ENCODE measurements at places on chromosomes 7 and 10. TPM values are rescaled to one million over a fixed set of nuclear protein-coding genes. Genes with fewer than 3 reads are reported as not detected.

DNA sequence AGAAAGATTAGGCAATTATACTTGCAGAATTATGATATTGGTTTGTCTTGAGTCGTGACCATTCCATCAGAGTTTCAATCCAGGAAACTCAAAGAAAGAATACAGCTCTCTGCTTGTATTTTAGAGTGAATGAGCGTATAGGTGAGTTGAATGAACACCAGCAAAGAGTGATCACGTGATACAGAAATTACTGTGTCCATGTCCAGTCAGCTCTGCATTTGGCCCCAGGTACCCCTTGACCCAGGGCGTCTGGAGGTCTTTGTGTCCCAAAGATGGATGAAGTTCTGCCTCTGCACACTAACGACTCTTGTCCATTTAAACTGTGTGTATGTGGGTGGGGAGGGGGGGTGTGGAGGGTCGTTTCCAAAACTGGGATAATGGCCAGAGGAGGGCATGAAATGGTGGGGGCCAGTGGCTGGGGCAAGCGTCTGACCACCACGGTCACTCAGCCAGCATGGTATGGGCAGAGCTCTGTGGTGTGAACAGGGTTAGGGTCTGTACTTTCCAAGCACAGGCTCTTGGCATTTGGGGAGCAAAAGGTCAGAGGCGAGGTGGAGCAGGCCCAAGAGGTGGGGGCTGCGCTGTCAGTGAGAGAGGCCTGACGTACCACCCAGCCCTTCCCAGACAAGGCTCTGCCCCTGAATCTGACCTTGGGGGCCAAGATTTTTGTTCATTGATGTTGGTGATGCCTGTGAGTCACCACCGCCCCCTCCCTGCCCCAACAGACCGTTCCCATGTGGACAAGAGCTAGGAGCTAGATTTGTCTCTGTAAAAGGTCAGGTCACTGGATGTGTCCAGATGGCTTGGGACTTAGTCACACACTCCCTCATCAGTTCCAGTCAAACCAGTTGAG, 1.4 kb downstream of the PTPRE start:
- DNase-seq: no peak

- no peak for DNase-seq
Measured at GRCh38 chr7:141641876-141642275, 60.1 kb downstream of the DENND11 start.

Gene TMEM270
- total RNA-seq: not detected

Gene IL6
- 1.0 TPM for total RNA-seq

DNA sequence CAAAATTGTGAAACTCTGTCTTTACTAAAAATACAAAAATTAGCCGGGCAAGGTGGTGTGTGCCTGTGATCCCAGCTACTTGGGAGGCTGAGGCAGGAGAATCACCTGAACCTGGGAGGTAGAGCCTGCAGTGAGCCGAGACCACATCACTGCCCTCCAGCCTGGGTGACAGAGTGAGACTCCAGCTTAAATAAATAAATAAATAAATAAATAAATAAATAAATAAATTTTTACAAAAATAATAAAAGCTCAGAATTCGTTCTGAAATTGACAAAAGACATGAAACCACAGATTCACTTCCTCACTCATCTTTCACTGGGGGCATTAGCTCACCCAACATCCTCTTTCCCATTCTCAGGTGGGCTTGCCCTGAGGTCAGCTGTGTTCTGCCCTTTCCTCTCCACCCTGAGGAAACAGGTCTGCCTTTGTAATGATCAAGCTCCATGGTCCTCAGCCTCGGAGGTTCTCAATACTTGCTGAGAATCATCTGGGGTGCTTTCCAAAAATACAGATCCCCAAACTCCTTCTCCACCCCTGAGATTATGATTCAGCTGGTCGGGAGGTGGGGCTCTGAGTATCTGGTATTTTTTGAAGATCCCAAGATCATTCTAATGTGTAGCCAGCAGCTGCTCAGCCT, 29.2 kb upstream of the APBB1IP start:
- no peak for DNase-seq

DNA sequence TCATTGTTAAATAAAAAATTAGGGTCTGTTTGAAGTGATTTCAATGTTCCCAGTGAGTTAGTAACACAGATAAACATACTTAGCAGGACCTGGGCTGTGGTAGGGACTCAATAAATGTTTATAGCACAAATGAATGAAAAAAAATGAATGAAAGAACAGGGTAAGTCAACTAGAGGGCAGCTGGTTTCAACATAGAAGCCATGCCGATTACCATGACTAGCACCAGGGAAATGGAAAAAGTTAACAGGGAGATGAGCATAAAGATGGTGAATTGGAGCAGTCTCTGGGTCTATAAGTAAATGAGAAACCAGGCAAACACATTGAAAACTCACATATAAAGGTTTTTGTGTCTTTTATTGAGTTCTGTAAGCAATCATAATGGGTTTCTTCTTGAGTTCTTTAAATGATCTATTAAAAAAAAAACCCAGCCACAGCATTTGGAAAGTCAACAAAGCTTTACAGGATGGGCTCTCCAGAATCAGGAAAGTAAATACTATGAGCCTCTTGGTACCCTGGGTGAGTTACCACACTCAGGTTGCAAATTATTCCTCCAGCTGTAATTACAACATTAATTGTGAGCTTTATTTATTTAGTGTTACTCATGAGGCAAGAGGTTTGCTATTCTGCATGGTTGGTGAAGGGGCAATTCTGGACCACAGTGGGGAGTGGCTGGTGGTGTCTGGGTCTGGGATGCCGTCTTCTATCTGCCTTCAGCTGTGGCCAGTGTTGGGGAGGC, 46.1 kb upstream of the MTPN start:
- DNase-seq: no peak

- no peak for DNase-seq
Measured at GRCh38 chr7:158586499-158587161, 993 bp downstream of the PTPRN2 start.

- no peak for DNase-seq
Measured at GRCh38 chr10:101120884-101121653, 10.0 kb upstream of the TLX1 start.

- DNase-seq: no peak
Measured at GRCh38 chr7:81013083-81013817, 94.4 kb upstream of the SEMA3C start.

GRCh38 chr7:71793251-71793650, 618.9 kb downstream of the CALN1 start:
- DNase-seq: no peak

Gene MSRB2
- total RNA-seq: 166 TPM

DNA sequence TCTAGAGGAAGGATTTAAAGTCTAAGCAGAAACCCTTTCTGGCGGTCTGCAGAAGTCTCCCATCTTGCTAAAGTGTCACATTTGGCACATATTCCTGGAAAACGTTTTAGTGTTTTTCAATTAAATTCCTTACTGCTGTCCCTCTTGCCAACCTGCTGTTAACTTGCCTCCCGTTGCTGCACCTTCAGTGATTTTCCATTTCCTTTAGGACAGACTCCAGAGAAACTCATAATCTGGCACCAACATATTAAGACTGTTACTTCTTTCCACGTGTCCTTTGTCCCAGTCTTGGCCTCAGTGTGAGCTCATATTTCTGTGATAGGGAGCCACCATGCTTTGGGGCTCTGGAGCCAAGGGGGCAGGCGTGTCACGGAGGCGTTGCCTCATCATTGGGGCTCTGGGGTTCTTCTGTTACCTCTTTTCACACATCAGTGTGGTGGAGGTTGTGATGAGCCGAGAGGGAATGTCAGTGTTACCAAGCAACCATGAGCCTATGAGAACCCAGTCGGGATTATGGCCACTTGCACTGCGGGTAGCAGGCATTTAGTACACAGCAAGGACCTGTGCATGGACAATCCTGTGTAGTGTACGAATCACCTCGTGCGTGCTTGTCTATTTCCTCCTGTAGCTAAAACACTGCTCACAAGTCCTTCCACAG, 26.0 kb upstream of the ZNF32 start:
- DNase-seq: no peak

DNA sequence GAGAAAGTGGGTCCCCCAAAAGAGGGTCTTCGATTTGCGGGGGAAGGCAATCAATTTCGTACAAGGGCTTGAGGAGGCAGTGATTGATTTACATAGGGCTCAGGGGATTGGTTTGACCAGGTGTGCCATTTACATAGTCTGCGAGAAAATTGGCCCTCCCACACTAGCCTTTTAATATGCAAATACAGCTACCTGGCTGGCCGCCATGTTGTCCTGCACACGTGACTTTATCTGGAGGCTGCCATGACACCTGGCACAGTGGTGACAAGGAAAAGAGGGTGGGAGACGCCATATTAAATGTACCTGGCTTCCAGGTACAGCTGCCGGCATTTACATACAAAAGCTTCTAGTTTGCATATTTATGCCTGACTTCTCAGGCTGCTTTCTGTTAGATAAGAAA, 1577.2 kb upstream of the LRRTM3 start:
- no peak for DNase-seq

- DNase-seq: no peak
Measured at GRCh38 chr7:91249506-91250233, 14.6 kb upstream of the FZD1 start.

Gene GNAT3
- total RNA-seq: not detected

GRCh38 chr7:95027234-95027872, 120.0 kb downstream of the PPP1R9A start:
- DNase-seq: no peak

Gene BAMBI
- total RNA-seq: 13.2 TPM

GRCh38 chr7:80767654-80768053, 129.2 kb downstream of the CD36 start:
- DNase-seq: no peak

- DNase-seq: no peak
Measured at GRCh38 chr10:76975126-76975525, 662.5 kb downstream of the KCNMA1 start.

GRCh38 chr10:69388488-69388887, 28.2 kb downstream of the TACR2 start:
- no peak for DNase-seq

Gene RELN
- 0.56 TPM for total RNA-seq

DNA sequence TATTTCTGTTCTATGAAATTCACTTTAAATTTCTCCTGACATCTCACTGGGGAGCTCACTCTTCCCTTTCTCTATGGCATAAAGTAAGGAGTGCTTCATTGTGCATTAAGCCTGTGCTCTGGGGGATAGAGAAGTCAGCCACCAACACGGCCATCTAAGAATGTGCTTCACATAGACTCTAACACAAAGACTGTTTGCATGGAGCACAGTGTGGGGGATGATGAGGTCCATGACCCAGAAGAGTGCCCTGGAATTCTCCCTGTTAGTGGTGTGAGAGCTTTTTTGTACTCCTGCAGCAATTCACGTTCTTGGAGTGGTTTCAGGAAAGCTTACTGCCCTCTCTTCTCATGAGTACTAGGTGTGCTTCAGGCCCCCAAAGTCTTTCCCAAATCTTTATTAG, 43.9 kb upstream of the PDZD8 start:
- DNase-seq: no peak

- peak; percentile 49 for DNase-seq
Measured at GRCh38 chr7:35249537-35249907, 4.4 kb downstream of the TBX20 start.

- no peak for DNase-seq
Measured at GRCh38 chr7:2803342-2803692, 40.8 kb downstream of the GNA12 start.

GRCh38 chr7:92813390-92814024, 22.9 kb downstream of the CDK6 start:
- no peak for DNase-seq

Measured in Right ventricle myocardium superior (tissue), 1 donor.